Activated B cell treated with CpG ODN at 0.5 μM for 24 hours (primary cell): ENCODE measurements at places on chromosomes 7 and 10.

DNA sequence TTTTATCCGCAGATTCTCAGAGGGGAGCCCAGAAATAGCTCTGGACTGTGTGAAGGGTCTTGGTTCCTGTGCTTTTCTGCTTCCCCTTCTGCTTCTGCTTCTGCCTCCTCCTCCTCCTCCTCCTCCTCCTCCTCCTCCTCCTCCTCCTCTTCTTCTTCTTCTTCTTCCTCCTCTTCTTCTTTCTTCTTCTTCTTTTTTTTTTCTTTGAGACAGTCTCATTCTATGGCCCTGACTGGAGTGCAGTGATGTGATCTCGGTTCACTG, 11.6 kb downstream of the PDZD7 start:
- DNase-seq: no peak
- H3K27me3 ChIP-seq: peaks cover 27% of the 10 kb centered on the region
- no peaks in the 10 kb centered on the region for H3K36me3 ChIP-seq

DNA sequence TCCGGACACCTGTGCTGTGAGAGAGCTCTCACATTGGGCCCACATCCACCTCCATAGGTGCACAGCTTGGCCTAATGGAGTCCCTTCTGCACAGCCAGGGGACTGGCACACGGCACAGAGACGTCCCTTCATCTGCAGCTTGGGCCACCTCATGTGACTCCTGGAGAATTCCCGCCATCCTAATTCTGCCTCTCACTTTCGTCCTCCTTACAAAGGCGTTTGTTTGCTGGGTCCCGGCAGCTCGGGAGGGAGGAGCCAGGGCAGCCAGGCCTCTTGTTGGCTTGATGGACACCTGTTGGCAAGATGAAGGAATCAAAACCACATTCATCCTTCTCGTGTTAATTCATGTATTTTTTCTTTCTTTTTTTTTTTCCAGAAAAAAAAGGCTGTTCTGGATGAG, 30.7 kb upstream of the TTYH3 start:
- H3K36me3 ChIP-seq: peaks cover 10% of the 10 kb centered on the region
- H3K4me1 ChIP-seq: peaks cover 4% of the 10 kb centered on the region
- no peaks in the 10 kb centered on the region for H3K27me3 ChIP-seq
- H3K27ac ChIP-seq: no peak overlapping the region
- DNase-seq: no peak

DNA sequence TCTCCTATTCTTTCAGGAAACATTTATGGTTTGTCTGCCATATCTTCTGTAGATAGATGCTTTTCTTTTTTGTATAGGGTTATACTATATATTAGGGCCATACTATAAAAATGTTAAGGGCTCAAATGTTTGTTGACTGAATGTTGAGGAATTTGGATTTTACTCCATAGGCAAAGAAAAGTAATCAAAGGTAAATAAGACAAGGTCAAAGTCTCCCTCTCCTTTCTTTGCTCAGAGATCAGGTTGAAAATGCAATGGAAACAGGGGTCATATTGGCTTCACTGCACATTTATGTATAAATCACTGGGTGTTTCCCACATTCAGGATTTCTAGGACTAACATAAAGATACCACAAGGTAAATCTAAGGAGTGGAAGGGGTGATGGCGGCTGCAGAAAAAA, 291.4 kb upstream of the FZD8 start:
- H3K4me3 ChIP-seq: no peak overlapping the region
- no peaks in the 10 kb centered on the region for H3K36me3 ChIP-seq
- H3K27me3 ChIP-seq: no peaks in the 10 kb centered on the region
- no peaks in the 10 kb centered on the region for H3K4me1 ChIP-seq
- DNase-seq: no peak
- H3K27ac ChIP-seq: no peak overlapping the region

DNA sequence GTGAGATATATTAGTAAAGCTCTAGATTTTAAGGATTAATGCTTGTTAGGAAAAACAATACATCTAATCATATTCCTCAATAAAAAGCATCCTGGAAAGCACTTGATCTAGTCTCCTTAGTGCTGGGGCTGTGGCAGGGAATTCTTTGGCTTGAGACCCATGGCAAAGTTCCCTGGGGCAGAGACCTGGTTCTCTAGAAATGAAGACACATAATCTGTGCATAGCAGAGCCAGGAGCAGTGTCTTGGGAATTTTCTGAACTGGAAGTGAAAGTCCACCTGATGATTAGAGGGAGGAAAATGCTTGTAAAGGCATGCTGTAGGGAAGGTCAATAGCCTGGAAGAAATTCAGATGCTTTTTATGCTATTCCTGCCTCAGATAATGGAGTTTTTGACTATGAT, 247.4 kb downstream of the CDK14 start:
- peaks cover 49% of the 10 kb centered on the region for H3K4me1 ChIP-seq
- H3K27ac ChIP-seq: no peak overlapping the region
- peaks cover 19% of the 10 kb centered on the region for H3K36me3 ChIP-seq
- H3K27me3 ChIP-seq: no peaks in the 10 kb centered on the region

GRCh38 chr7:123580406-123581161, 21.0 kb upstream of the ASB15 start:
- H3K4me3 ChIP-seq: no peak overlapping the region
- H3K36me3 ChIP-seq: no peaks in the 10 kb centered on the region
- no peak for DNase-seq
- peaks cover 29% of the 10 kb centered on the region for H3K27me3 ChIP-seq
- no peak overlapping the region for H3K27ac ChIP-seq

DNA sequence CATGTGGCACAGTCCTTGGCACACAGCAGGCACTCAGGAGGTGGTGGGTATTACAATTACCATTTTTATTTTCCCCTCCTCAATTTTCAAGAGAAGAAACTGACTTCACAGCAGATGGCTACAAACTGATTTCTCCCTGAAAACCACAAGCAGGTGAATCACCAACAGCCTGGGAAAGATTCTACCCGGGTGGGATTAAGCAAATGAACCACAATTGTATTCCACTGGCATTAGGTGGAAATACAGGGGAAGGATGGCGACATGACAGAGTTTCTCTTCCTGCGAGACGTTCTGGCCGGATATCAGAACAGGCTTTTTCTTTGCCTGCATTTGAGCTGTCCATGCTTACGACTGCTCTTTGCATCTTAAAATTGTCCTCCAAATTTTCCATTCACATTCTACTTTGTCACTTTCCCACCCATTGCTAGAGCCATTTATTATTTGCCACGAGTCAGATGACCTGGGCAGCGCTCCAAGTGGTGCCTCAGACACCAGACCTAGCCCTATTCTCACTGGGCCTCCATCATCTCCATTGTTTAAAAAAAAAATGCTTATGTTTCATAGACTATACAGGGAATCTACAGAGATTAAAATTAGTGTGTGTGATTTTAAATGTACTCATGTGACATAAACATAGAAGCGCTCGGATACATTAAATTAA, 4.6 kb downstream of the DENND11 start:
- H3K4me1 ChIP-seq: peaks cover 68% of the 10 kb centered on the region
- H3K27me3 ChIP-seq: no peaks in the 10 kb centered on the region
- peaks cover 17% of the 10 kb centered on the region for H3K36me3 ChIP-seq
- DNase-seq: no peak
- no peak overlapping the region for H3K4me3 ChIP-seq

- H3K36me3 ChIP-seq: no peaks in the 10 kb centered on the region
- no peak overlapping the region for H3K4me3 ChIP-seq
- no peak overlapping the region for H3K27ac ChIP-seq
- peaks cover 29% of the 10 kb centered on the region for H3K27me3 ChIP-seq
- H3K4me1 ChIP-seq: no peaks in the 10 kb centered on the region
- no peak for DNase-seq
These were observed 80.9 kb upstream of the APBB1IP start for GRCh38 chr10:26357203-26357602.

GRCh38 chr10:69865450-69865849, 63.7 kb downstream of the COL13A1 start:
- H3K36me3 ChIP-seq: no peaks in the 10 kb centered on the region
- H3K27ac ChIP-seq: no peak overlapping the region

DNA sequence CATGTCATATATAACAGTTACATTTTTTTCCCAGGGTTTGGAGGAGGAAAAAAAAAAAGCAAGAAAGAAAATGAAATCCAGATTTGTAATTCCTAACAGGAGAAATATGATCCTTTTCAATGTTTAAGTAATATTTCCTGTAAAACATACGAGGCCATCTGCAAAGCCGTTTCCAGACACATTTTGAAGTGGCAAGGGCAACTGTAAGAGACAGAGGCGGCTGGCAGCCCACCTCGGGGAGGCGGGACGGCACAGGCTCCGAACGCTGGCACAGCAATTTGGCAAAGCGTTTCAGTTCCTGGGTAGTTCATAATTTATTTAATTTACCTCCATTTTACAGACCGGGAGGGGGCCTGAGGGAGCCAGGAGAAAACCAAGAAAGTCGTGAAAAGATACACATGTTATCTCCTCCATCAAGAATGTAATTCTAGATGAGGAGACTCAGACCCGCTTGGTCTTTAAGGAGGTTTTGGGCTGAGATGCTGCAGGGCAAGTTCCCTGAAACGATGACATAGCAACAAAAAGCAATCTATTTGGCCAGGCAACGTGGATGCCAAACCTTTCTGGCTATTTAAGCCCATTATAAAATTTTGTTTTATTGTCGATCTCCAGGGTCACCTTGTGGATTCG, 448.5 kb upstream of the MKI67 start:
- H3K36me3 ChIP-seq: no peaks in the 10 kb centered on the region
- no peak overlapping the region for H3K27ac ChIP-seq
- DNase-seq: no peak
- no peaks in the 10 kb centered on the region for H3K4me1 ChIP-seq
- H3K4me3 ChIP-seq: no peak overlapping the region
- peaks cover 3% of the 10 kb centered on the region for H3K27me3 ChIP-seq

GRCh38 chr7:18020138-18020715, 7.4 kb downstream of the PRPS1L1 start:
- no peak overlapping the region for H3K27ac ChIP-seq
- H3K4me3 ChIP-seq: no peak overlapping the region
- DNase-seq: no peak
- no peaks in the 10 kb centered on the region for H3K36me3 ChIP-seq
- H3K27me3 ChIP-seq: peaks cover 2% of the 10 kb centered on the region

GRCh38 chr7:42627101-42627500, 284.8 kb downstream of the C7orf25 start:
- no peaks in the 10 kb centered on the region for H3K27me3 ChIP-seq
- no peak overlapping the region for H3K4me3 ChIP-seq
- no peak for DNase-seq
- no peak overlapping the region for H3K27ac ChIP-seq
